NCI-H2081 treated with DMSO at 0.1 percent for 48 hours (cell line): ENCODE measurements at places on chromosomes 1 and 21.

- DNase-seq: no peak
These were observed 1.2 kb upstream of the CD34 start for GRCh38 chr1:207911856-207912760.

DNA sequence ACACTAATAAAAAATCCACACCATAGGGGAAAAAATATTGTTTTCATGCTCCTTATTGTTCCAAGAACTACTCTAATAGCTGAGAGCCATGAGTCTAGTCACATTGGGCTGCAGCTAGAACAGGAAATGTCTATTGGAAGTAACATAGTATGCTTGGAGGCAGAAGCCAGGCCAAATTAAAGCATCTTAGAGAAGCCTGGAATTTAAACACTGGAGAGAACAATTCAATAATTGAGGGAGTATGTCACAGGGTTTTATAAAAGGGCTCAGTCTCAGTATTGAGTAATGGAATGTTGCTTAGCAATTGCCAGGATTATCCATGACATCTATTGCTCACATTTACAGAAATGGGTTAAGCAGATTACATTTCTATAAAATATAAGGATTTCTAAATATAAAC, 471.3 kb downstream of the LMO4 start:
- DNase-seq: no peak

GRCh38 chr21:18518054-18518481, 114.5 kb upstream of the TMPRSS15 start:
- no peak for DNase-seq

GRCh38 chr1:234246638-234247116, 126.6 kb upstream of the COA6 start:
- DNase-seq: no peak

DNA sequence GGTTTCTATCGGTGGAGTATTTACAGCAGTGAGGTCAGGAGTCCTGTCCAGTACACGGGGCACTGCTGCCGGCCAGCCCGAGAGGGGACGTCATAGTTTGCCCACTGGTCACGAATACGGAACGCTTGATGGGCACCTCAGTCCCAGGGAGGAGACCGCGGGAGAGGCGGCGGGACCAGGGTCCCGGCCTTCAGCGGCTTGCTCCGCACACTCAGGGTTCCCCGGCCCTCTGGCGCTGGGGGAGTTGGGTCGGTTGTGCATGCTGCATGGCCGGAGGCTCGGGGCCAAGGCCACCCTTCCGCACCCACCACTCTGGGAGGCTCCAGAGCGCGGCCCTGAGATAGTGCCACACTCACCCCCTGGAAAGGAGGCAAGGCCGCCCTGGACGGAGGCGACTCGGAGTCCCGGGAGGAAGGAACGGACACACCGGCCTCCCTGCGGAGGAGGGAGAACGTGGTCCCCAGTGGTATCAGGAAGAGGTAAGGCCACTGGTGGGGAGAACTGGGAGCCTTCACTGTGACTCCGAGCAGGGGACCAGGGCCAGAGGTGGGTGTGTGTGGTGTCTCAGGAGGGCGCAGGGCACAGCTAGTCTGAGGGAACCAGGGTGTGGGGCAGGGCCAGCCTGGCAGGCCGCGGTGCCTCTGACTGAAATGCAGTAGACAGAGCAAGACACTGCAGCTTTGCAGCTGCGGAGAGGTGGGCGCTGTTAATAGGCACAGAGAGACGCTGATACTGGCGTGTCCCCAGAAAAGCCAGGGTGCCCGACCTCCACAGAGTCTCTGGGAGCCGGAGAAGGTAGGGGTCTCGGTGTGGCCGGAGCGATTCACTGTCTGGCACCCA, 28.6 kb upstream of the PRSS38 start:
- DNase-seq: no peak

DNA sequence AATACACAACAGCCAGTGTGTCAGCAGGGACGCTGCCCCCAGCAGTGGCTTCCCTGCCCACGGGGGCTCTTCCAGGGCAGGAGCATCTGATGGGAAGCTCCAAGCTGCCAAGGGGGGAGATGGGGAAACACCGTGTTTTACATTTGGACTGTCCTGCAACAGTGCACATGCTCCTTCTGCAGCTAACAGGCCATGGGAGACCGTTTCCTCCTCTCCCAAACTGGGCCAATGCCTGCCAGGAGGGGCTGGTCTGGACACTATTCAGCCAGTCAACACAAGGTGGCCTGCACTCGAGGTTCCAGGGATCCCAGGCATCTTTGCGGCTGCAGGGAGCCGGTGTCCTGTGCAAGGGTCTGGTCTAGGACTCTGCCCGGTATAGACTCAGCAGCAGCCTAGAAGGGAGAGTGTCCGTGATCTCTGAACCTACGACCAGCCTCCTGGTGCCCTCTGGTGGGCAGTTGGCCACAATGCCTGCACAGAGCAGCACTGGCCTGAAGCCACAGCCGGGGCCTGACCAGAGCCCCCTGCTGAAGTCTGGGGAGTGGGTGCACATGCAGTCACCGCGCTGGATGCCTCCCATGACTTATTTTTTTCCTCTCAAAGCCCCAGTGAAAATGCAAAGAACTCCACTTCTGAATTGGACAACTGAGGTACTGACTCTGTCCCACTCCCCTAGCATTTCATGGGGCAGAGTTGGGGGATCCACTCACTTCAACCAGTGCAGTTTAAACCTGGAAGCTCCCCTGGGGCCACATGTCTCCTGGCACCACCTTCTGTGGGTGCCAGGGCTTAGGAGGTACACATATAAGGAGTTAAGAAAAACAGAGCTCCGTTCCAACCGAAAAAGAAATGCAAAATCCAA, 33.3 kb downstream of the RCC2 start:
- DNase-seq: no peak

DNA sequence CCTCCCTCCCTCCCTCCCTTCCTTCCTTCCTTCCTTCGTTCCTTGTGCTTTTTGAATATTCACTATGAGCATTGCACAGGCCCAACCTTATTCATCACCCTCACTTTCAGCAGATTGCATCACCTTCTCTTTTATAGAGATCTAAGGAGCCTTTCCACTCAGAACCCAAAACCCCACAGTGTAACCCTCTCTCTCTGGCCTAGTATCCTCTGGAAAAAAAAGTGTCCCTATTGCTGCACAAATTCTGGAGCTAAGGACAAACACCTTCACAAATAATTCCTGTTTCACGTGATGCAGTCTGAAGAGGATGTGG, 25.6 kb downstream of the OR10J5 start:
- no peak for DNase-seq

- no peak for DNase-seq
These were observed 106.7 kb downstream of the SLC45A1 start for GRCh38 chr1:8424539-8425116.

- DNase-seq: no peak
These were observed 13.3 kb upstream of the BECN2 start for GRCh38 chr1:241944300-241944699.

- no peak for DNase-seq
These were observed 23.6 kb downstream of the VAMP4 start for GRCh38 chr1:171718216-171718615.

GRCh38 chr1:145983206-145983675, 13.1 kb downstream of the TXNIP start:
- no peak for DNase-seq

- DNase-seq: no peak
These were observed 40.0 kb downstream of the LTN1 start for GRCh38 chr21:28952686-28953085.
